ENCODE measurements at places on chromosomes 2 and 18.

GRCh38 chr2:127387655-127388422 is at the start of gene MAP3K2:
Gene MAP3K2, minus strand, starts transcription at chr2:127387975. Its CDS starts 44,846 bp downstream, at chr2:127343129.
- no peaks in the 10 kb centered on the region for H3K36me3 ChIP-seq
- peak; percentile 45 for DNase-seq
- H3K27ac ChIP-seq, result peak within 1 kb of the TSS; percentile 96
- no peaks in the 10 kb centered on the region for H3K27me3 ChIP-seq
- H3K4me1 ChIP-seq, result peaks cover 21% of the 10 kb centered on the region
- peak within 1 kb of the TSS; percentile 83 for H3K4me3 ChIP-seq

- H3K4me1 ChIP-seq, result peaks cover 3% of the 10 kb centered on the region
- H3K27me3 ChIP-seq, result no peaks in the 10 kb centered on the region
- DNase-seq, result no peak
- no peak overlapping the region for H3K27ac ChIP-seq
- no peaks in the 10 kb centered on the region for H3K36me3 ChIP-seq
- H3K4me3 ChIP-seq, result no peak overlapping the region
Observed at GRCh38 chr2:60385648-60386047, 167.8 kb downstream of the BCL11A start.

DNA sequence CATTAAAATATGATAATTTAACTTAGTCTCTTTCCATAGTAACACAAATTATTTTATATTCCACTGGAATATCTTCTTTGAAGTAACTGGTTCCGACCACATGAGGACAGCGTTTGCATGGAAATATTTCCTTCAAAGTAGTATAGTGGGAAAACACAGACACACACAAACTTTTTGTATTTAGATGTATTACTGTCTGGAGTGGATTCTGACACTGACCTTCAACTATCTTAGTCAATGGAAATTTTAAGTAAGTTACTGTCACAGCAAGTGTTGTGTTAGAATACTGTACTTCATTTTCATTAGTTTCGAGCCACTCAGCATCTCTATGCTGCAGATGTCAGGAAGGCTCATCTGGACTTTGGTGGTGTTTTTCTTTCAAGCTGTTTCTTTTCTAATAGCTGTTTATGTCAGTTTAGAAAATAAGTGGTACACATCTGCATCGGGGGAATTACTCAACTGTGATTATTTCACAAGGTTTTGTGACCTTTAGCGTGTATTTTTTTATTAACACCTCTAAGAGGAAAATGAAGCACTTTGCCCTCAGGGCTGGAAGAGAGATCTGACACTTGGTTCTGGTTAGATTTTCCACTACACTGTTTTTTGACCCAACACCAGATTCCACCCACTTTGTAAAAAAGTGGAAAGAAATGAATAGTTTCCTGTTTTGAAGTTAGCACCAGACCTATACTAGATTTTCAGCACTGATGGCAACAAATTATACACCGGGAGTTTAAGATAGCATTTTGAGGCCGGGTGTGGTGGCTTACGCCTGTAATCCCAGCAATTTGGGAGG is 18.9 kb upstream of the THOC1 start:
- H3K27me3 ChIP-seq, result no peaks in the 10 kb centered on the region
- H3K4me3 ChIP-seq, result no peak overlapping the region
- no peaks in the 10 kb centered on the region for H3K4me1 ChIP-seq

DNA sequence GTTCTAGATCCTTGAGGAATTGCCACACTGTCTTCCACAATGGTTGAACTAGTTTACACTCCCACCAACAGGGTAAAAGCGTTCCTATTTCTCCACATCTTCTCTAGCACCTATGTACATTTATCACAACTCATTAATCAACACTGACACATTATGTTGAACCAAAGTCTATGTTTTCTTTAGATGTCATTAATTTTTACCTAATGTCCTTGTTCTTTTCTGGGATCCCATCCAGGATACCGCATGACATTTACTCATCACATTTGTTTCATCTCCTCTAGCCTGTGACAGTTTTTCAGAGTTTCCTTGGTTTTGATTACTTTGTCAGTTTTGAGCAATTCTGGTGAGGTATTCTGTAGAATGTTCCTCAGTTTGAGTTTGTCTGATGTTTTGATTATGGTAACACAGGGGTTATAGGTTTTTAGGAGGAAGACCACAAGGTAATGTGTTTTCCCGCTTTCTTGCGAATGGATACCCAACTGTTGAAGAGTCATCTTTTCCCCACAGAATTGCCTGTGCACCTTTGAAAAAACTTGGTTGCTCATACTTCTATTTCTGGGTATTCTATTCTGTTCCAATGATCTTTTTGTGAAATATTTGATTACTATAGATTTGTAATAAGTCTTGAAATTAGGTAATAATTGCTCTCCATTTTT is 3.0 kb upstream of the UGT1A9 start:
- H3K27ac ChIP-seq, result no peak overlapping the region
- H3K4me3 ChIP-seq, result no peak overlapping the region
- H3K4me1 ChIP-seq, result no peaks in the 10 kb centered on the region
- no peaks in the 10 kb centered on the region for H3K36me3 ChIP-seq

DNA sequence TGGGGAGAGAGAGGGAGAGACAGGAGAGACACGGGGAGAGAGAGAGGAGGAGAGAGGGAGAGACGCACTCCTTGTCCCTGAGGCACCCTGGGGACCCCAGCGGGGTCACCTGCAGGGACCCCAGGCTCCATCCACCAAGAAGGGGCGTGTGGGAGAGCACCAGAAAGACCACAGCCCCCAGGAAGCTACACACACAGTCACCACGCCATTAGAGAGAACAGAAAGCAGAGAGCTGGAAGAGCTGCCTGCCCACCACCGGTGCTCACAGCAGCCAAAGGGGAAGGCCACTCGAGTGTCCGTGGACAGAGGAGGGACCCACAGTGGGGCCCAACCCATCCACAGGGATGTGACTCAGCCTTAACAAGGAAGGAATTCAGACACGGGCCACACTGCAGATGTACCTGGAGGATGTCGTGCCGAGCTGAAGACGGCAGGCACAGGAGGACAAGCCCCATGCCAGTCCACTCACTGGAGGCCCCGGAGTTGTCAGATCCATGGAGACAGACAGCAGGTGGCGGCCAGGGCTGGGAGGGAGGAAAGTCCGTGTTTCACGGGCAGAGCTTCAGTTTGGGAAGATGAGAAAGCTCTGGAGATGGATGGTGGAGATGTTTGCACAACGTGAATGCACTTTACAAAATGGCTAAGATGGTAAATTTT is 11.5 kb upstream of the NFATC1 start:
- no peaks in the 10 kb centered on the region for H3K4me1 ChIP-seq
- no peak for DNase-seq
- no peak overlapping the region for H3K4me3 ChIP-seq

All from GM12878 (cell line).